Nucleus accumbens (tissue), 56 donors: ENCODE measurements at places on chromosomes 4 and X.

DNA sequence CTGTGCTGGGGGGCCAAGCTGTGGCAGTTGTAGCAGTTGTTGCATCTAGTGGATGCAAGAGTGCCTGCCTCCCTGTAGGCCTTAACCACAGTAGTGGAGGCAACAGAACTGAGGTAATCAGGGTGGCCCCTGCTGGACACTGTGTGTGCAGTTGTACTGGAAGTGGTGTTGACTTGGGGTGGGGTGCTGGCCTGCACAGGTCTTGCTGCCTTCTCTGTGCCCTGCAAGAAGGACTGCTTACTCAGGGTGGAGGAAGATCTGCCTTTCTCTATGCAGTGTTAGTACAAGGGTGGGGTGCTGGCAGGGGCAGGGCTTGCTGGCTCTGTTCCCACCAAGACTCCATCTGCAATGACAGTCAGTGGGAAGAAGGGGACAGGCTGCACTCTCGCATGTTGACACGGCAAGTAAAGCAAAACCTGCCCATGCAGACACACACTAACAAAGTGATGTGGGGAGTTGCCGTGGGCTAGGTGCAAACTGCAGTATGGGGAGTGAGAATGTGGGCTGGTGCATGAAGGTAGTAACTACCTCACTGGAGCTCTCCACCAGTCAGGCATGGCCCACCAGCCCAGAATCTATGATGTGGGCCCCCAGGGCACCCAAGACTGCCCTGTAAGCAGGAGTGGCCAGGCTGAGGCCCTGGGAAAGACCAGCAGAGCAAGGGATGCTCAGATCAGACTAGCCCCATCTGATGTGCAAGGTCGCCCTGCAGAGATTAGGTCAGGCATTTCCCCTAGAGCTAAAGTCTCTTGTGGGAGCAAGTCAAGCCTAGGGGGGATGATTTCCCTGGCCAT, 594.9 kb downstream of the TECRL start:
- no peak for DNase-seq

GRCh38 chr4:24677909-24678308, 93.6 kb upstream of the DHX15 start:
- DNase-seq = no peak

DNA sequence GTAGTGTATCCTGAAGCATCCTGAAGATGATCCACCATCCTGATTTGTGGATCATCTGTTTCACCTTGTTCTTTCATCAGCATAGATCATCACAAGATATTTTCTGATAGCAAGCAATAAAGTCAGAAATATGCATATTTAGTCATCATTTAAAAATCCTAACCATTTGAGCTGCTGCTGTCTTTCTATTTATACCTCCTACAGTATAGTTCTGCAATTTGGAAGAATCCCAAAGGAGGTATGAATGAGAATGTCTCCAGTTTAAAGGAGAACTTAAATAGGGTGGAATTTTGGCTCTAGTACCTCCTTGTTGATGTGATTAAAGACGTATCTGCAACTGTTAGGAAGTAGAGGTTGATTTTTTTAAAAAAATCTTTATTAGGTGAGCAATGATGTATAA, 7.6 kb downstream of the SLC25A14 start:
- DNase-seq = no peak

- DNase-seq = no peak
Observed at GRCh38 chrX:652341-652741, 21.8 kb downstream of the SHOX start.

- no peak for DNase-seq
Observed at GRCh38 chr4:75752637-75753036, 28.3 kb downstream of the USO1 start.

GRCh38 chrX:46256875-46257274, 288.3 kb downstream of the ZNF674 start:
- no peak for DNase-seq

- no peak for DNase-seq
Observed at GRCh38 chrX:23745786-23746185, 2.7 kb upstream of the ACOT9 start.
